H1 (cell line): ENCODE measurements at places on chromosomes 2 and 18. TPM values are rescaled to one million over a fixed set of nuclear protein-coding genes. Genes with fewer than 3 reads are reported as not detected.

Gene ARHGEF33
- total RNA-seq = 0.57 and 0.95 TPM in 2 replicates

Gene ZNF892
- total RNA-seq = 10.7 and 10.8 TPM in 2 replicates

DNA sequence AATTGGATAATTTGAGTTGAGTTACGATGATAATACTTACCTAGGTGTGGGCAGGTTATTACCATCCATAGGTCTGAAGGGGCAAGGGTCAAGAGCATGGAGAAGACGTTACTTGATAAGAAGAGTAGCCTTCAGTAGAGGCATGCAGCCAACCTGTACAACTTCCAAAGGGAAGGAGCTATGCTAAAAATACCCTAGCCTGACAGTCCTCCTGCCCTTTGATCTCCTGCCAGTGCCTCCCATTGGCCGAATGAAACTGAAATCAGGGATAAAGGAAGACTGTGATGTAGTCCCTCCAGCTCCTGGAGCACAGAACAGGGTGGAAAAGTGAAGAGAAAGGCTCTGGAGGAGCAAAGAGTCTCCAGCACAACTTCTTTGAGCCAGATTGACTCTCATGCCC lies 487.4 kb downstream of the ADCYAP1 start:
- H3K36me3 ChIP-seq = no peaks in the 10 kb centered on the region
- DNase-seq = no peak
- H3K27ac ChIP-seq = no peak overlapping the region
- H3K4me1 ChIP-seq = no peaks in the 10 kb centered on the region
- H3K4me3 ChIP-seq = no peak overlapping the region

Gene ASB18
- not detected in 2 replicates for total RNA-seq

GRCh38 chr2:1186421-1186820 lies 226.8 kb upstream of the TPO start:
- H3K27me3 ChIP-seq = no peaks in the 10 kb centered on the region
- H3K4me1 ChIP-seq = no peaks in the 10 kb centered on the region
- no peak overlapping the region for H3K27ac ChIP-seq
